ENCODE measurements at places on chromosomes 4 and X.

GRCh38 chr4:142567199-142567598 lies 278.9 kb downstream of the INPP4B start:
- DNase-seq, result no peak

- DNase-seq, result no peak
Measured at GRCh38 chr4:31187979-31188378, 467.8 kb downstream of the PCDH7 start.

DNA sequence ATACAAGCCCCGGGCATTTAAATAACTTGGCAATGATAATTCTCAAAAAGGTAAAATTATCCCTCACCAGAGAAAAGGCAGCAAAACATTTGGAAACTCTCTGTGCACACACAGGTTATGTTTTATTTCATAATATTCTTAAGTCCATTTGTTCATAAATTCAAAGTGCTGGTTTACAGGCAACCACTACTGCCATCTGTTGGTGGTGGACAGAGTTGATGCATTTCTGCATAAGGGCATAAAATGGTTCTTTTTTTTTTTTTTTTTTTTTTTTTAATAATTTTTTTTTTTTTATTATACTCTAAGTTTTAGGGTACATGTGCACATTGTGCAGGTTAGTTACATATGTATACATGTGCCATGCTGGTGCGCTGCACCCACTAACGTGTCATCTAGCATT lies 31.5 kb upstream of the IL21 start:
- DNase-seq, result peak; percentile 62

GRCh38 chr4:169640261-169640870 lies 20.0 kb downstream of the CLCN3 start:
- no peak for DNase-seq

GRCh38 chrX:40012039-40012867 lies 85.5 kb downstream of the BCOR start:
- no peak for DNase-seq

- no peak for DNase-seq
Measured at GRCh38 chr4:47010347-47010911, 17.0 kb upstream of the GABRA4 start.

Data from pons (tissue), 1 donor.